ENCODE measurements at places on chromosomes 2 and 18. TPM values are rescaled to one million over a fixed set of nuclear protein-coding genes. Genes with fewer than 3 reads are reported as not detected.

The NETO1 gene
- total RNA-seq, result 8.1 TPM

The SCN7A gene
- not detected for total RNA-seq

The POMC gene
- not detected for total RNA-seq

The MLPH gene
- total RNA-seq, result 33.8 TPM

The ITGA6 gene
- 18.9 TPM for total RNA-seq

The SULT1C2 gene
- 42.8 TPM for total RNA-seq

The GTF2A1L gene
- total RNA-seq, result not detected

The CCDC93 gene
- 9.3 TPM for total RNA-seq

The BOLL gene
- not detected for total RNA-seq

The SNORC gene
- total RNA-seq, result 14.6 TPM

The TSPYL6 gene
- total RNA-seq, result not detected

The ZNF385B gene
- total RNA-seq, result not detected

The TBR1 gene
- not detected for total RNA-seq

The BCL2 gene
- 5.1 TPM for total RNA-seq

The ID2 gene
- total RNA-seq, result 65.9 TPM

The CCNYL1 gene
- total RNA-seq, result 93.6 TPM

The FEV gene
- not detected for total RNA-seq

The RANBP2 gene
- 14.6 TPM for total RNA-seq

The TMEM163 gene
- total RNA-seq, result not detected

The KCNE4 gene
- not detected for total RNA-seq

The EPHA4 gene
- total RNA-seq, result 7.5 TPM

The SLC25A52 gene
- not detected for total RNA-seq

The ATP6V1B1 gene
- not detected for total RNA-seq

The PAX8 gene
- 50.7 TPM for total RNA-seq

The ANKRD30BL gene
- total RNA-seq, result not detected

The CDH7 gene
- not detected for total RNA-seq

The CELF4 gene
- not detected for total RNA-seq

The CRACDL gene
- total RNA-seq, result not detected

The STPG4 gene
- 0.37 TPM for total RNA-seq

The SKA1 gene
- 13.3 TPM for total RNA-seq

The SCYGR6 gene
- not detected for total RNA-seq

The PUM2 gene
- 31.4 TPM for total RNA-seq

The GALNT3 gene
- 0.43 TPM for total RNA-seq

The PSMD1 gene
- total RNA-seq, result 37.6 TPM

The SALL3 gene
- not detected for total RNA-seq

The PRSS56 gene
- total RNA-seq, result not detected

The ALPG gene
- total RNA-seq, result not detected

The NEURL3 gene
- total RNA-seq, result 29.6 TPM

The TMEM237 gene
- total RNA-seq, result 37.5 TPM

The CLEC4F gene
- total RNA-seq, result not detected

The ANKRD30B gene
- not detected for total RNA-seq

The FAP gene
- total RNA-seq, result not detected

The NPHP1 gene
- 29.2 TPM for total RNA-seq

The POTEI gene
- total RNA-seq, result not detected

The GPR17 gene
- not detected for total RNA-seq

The LDLRAD4 gene
- total RNA-seq, result not detected

The KLHL29 gene
- 2.1 TPM for total RNA-seq

The RGPD3 gene
- 0.03 TPM for total RNA-seq

The DLGAP1 gene
- not detected for total RNA-seq

The SERPINB12 gene
- total RNA-seq, result not detected

The NEU2 gene
- total RNA-seq, result not detected

The FIGN gene
- 2.1 TPM for total RNA-seq

The LONRF2 gene
- total RNA-seq, result 4.7 TPM

The SCYGR4 gene
- not detected for total RNA-seq

The MAP3K19 gene
- total RNA-seq, result not detected

The KCNJ3 gene
- total RNA-seq, result not detected

All from Caki2 (cell line).